GM12864 (cell line): ENCODE measurements at places on chromosomes 2 and 18.

DNA sequence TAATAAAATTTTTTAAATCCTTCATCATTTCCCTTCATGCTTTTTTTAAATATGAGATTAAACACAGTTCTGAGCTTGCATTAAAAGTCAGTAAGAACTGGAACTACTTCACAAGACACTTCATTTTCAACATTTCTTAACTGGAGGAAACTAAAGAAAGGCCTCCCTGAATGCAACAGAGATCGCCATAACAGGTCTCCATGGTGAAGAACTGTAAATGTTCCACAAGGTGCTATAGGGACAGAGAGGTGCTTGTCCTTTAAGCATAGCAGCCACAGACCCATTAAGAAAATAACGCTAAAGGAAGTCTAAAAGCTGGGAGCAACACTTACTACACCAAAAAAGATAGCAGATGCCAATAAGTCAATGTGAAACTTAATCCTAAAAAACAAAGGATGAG lies 8.5 kb downstream of the STAM2 start:
- DNase-seq, result no peak

GRCh38 chr2:120466704-120467054 lies 120.7 kb downstream of the INHBB start:
- no peak for DNase-seq

GRCh38 chr18:51275712-51276476 lies 78.4 kb upstream of the MEX3C start:
- DNase-seq, result no peak

DNA sequence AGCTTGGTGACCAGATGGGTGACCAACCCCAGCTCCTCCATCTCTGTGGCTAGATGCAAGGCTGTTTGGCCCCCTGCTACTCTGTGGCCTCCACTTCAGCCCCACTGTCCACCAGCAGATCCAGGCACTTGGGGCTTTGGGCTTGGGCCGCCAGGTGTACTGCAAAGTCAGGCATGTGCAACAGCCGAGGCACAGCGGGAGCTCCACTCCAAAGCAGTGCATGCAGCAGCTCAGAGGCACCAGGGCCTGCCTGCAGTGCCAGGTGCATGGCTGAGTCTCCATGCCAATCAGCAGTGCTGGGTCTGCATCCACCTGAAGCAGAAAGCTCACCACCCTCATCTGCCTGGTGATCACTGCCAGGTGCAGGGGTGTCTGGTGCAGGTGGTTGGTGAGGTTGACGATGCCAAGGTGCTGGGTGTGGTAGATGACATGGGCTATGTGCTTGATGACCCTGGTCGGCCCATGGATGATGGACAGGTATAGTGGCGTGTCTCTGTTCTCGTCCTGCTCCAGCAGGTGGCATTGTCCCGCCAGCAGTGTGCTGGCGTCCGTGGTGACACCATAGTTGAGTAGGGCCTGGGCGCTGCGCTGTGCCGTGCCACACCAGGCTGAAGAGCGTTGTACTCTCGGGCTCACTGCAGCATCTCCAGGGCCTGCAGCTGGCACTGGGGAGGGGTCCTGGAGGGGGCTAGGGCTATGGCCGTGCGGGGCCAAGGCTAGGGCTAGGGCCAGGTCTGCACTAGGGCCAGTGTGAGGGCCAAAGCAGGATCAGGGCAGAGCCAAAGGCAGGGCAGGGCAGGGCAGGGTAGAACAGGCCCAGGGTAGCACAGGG lies 1.0 kb upstream of the ANKRD62 start:
- no peak for DNase-seq

GRCh38 chr18:63887424-63887823 lies at the start of gene SERPINB2:
TSS of gene SERPINB2 (plus strand) at chr18:63887705. CDS start at chr18:63891445, 3,740 bp downstream.
- DNase-seq, result no peak

DNA sequence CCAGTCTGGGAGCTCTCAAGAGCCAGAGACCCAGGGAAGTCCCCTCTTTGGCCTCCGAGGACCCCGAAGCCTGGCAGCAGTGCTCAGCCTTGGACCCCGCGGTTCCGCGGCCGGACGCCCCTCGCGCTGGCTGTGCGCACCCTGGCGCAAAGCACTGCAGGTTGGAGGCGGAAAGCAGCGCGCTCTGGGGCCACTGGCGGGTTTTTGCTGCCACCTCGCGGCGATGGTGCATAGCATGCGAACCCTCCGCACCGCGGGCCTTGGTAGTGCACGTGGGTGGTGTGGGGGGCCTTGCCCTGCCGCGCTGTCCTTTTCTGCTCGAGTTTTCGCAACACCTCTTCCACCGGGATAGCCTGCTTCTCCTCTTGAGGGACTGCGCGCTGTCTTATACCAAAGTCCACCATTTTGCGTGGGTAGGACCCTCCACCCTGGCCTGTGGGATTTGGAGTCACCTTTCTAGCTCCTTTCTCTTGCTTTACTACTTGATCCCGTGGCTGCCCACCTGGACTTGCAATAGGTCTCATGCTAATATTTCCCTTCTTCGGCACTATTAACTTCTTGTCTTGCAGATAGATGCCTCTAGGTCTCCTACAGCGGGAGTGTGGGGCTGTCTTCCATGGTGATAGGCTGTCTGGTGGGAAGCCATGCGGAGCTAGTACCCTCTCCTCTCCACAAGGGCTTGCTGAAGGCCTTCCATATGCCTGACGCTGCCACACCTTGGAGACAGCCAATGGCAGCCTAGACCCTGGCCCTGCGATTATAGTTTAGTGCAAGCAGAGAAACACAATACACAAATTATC lies 14.3 kb downstream of the SIX3 start:
- no peak for DNase-seq

DNA sequence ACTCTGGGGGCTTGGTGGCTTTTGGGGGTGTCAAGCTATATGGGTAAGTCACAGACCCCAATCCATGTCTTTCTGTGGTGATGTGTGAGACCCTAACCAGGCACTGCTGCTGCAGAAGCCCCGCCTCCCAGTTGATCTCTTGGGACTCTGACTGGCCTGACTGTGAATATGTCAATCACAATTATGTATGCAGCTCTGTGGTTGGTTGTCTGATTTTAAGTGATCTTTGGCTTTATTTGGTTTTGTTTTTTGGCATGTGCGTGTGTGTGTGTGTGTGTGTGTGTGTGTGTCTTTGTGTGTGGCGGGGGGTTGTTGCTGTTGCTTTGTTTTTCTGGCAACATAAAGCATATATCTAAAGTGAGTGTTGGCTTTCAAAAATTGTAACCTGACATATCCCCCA lies 78.5 kb upstream of the GLS start:
- DNase-seq, result no peak

DNA sequence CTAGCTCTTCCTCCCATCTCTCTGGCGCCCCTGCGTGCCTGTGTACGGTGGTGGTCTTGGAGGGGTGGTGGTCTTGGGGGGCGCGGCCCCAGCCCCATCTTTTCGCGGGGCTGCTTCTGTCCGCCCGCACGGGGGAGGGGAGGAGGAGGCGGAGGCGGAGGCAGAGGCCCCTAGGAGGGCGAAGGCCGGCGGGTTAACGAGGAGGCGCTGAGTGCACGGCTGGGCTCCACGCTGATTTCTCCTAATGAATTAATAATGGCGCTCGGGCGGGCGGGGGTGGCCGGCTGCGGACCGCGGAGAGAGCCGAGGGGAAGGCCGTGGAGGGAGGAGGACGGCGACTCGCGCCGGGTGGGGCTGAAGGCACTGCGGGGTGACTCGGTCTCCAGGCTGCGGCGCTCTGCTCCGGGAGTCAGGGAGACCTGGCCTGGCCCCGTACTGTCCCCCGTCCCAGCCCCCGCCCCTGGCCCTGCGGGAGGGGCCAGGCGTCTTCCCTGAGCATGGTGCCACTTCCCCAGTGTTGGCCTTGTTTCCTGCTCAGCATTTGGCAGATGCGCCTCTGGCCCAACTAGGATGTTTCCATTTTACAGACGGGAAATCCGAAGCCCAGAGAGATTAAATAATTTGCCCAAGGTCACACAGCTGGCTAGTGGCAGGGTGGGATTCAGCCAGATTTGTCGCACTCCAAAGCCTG lies 6.0 kb downstream of the GAREM2 start:
- DNase-seq, result no peak

DNA sequence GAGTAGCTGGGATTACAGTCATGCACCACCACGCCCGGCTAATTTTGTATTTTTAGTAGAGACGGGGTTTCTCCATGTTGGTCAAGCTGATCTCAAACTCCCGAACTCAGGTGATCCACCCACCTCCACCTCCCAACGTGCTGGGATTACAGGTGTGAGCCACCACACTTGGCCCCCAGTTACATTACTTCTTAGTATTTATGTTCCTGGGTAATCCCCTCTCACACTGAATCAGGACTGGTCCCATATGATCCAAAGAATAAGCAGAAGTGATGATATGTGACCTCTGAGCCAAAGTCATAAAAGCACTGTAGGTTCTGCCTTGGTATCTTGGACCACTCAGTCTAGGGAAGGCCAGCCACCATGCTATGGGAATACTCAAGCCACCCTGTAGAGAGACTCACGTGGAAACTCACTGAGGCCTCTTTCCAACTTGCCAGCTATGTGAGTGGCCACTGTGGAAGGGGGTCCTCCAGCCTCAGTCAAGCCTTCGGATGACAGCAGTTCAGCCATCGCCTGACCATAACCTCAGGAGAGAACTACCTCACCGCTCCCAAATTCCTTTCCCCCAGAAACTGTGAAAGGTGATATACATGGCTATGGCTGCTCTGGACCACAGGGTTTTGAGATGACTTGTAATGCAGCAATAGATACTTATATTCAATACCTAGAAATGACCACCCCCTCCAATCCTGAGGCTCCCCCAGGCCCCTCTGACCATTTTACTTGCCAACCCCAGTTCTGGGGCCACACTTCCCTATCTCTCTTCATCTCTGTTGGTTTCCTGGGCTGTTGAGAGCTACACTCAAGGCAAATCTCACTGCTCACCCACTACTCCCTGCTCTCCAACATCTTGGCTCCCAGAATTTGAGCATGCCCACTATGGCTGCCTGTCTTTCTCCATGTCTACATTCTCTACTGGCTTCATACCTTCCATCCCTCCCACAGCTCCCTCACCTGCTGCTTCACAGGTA lies 80.5 kb downstream of the DDX1 start:
- no peak for DNase-seq

DNA sequence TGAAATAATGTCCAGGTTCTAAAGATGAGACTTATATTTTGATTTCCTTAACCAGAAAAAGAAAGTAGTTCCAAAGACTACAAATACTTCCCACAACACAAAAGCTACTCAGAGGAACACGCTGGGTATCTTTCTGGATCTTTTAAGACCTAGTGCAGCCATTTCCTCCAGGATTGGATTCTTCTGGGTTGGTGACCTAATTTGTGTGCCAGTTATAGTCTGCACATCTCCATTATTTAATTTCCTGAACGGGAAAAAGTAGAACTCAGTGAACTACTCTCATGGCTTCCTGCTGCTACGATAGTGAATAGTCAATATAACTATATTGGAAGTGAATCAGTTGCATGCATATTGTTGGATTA lies 1.5 kb downstream of the TMEM87B start:
- DNase-seq, result no peak

DNA sequence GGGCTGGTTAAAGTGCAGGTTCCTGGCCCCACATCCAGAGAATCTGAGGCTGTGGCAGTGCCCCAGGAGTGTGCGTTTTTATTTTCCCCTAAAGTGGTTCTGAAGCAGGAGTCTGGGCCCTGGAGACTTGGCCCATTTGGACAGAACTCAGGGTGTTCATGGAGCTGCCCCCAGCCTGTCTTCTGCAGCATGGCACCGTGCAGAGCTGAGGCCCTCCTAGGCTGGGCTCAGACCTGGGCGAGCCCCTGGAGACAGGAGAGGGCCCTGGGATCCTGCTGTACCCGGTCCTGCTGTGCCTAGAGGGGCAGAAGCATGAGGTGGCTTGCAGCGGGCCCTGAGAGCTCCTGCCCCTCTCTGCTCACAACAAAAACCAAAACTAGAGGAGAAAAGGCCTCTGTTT lies 58.8 kb upstream of the B3GNT7 start:
- no peak for DNase-seq

DNA sequence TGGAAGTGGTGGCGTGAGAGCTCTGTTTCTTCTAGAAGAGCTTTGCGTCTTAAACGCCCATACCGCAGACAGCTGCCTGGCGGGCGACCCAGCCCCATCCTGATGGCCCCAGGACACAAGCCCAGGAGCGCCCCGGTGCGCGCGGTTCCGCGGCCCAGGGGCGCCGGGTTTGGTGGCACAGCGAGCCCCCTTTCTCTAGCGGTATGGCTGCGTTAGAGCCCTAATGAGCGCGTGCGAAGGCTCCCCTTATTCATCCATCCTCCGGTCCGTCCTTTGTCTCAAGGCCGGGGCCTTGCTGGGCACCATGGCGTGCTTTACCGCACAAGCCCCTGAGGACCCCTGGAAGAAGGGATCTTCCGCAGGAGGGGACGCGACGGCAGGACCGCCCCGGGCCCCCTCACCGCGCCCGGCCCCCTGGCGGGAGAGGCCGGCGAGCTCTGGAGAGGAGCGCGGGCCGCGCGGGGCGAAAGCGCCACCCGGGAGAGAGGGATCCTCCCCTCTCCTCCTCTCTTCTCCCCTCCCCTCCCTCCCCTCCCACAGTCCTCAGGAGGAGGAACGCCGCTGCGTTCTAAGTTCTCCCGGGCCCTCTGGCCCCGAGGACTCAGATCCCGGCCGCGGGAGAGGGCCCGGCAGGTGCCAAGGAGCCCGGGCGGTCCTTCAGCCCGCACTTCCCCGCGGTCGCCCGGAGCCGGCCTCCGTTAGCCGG lies 626 bp upstream of the SLC1A4 start:
- DNase-seq, result peak; percentile 82

DNA sequence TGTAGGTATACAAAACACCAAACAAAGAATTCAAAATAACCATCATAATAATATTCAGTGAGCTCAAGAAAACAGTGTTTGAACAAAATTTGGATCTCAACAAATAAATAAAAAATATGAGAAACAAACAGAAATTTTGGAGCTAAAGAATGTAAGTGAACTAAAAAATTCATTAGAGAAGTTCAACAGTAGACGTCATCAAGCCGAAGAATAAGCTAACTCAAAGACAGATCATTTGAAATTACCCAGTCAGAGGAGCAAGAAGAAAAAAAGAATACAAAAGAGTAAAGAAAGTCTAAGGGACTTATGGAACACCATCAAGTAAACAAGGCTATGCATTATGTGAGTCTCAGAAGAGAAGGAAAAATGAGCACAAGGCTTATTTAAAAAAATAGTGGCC lies 16.6 kb upstream of the SPP2 start:
- no peak for DNase-seq

DNA sequence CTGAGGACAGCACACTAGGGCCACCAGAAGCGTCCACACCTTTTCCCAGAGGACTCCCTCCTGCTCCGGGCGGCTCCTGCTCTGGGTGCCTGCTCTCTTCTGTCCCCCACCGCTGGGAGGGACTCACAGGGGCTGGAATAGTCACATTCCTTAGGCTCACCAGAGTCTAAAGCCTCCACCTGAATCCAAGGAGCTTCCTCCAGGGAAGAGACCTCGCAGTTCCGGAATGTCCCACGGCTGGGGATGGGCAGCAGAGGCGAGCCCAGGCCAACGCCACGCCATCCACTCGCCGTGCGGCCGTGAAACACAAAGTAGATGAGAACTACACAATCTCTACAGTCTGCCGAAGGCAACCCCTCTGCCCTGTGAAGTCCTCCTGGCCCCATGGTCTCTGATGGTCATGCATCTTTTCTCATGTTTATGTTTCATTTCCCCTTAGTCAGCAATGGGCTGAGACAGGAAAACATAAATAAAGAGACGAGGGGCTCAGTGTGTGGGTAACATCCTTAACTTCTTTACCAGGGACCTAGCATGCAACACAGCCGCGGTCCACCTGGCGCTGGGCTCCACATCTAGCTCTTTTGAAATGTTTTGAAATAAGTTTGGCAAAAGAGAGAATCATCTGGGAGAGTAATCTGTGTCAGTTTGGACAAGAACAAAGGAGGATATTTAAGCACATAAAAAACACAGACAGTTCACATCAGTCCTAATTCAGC lies 98.4 kb downstream of the PXDN start:
- DNase-seq, result no peak
